Astrocyte of the spinal cord (primary cell): ENCODE measurements at places on chromosomes 5 and 9.

- DNase-seq: no peak
Measured at GRCh38 chr5:91225848-91226686, 157.1 kb downstream of the ARRDC3 start.

- DNase-seq: no peak
Measured at GRCh38 chr9:134732392-134733110, 90.9 kb downstream of the COL5A1 start.

GRCh38 chr9:130206579-130206978 lies 34.4 kb downstream of the NCS1 start:
- DNase-seq: no peak

DNA sequence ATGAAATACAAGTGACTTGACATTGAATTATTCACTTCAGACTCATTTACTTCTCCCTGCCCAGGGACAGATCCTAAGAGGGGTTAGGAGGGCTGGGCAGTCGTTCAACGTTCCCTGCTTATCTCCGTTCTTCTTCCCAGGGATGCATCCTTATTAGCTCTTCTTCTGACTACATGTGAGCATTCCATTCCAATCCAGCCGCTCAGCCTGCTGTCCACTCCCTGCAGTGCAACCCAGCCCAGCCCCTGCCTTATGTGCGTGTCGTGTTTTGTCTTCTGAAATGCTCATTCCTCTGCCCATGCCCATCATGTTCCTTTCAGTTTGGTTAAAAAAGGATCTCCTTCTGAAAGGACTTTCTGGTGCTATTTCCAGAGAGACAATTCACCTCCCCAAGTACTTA lies 64.7 kb upstream of the PALM2AKAP2 start:
- no peak for DNase-seq

DNA sequence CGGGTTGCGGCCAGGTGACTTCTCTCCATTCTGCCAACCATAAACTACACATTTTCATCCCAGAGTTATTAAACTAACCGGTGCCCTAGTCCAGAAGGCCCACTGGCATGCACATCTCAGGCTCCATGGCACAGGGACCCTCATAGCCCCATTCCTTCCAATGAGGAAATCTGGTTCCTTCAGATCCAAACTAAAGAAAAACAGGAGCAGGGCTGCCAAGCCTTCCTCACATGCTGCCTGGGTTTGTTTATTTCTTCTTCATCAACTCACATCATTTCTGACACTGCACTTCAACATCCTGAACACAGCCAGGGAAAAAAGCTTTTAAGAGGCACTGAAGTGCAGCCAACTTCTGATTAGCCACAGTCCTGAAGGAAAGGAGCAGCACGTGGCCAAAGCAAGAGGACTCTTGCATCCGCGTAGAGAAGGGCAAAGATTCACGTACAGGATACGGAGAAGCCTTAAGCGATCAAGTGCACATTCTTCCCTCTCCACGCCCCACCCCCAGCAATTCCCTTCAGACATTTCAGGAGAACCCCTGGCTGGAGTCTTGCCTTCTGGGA lies 22.5 kb downstream of the LHFPL2 start:
- DNase-seq: no peak

- no peak for DNase-seq
Measured at GRCh38 chr9:136031741-136032730, 63.1 kb downstream of the NACC2 start.

DNA sequence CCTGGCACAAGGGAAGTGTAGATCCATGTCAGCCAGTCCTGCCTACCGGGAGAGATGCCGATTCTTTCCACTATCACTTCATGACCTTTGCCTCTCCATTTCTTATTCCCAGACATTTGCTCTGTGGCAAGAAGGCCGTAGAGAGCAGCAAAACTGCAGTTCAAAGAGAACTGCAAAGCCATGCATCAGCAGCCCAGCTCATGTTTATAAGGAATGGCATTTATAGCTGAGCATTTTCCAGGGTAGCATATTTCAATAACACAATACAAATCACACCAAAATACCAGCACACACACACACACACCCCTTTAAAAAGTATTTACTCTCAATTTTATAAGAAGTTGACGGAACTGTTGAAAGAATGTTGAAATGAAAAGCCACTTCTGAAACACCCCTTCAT lies 126.7 kb upstream of the EGFLAM start:
- DNase-seq: no peak

DNA sequence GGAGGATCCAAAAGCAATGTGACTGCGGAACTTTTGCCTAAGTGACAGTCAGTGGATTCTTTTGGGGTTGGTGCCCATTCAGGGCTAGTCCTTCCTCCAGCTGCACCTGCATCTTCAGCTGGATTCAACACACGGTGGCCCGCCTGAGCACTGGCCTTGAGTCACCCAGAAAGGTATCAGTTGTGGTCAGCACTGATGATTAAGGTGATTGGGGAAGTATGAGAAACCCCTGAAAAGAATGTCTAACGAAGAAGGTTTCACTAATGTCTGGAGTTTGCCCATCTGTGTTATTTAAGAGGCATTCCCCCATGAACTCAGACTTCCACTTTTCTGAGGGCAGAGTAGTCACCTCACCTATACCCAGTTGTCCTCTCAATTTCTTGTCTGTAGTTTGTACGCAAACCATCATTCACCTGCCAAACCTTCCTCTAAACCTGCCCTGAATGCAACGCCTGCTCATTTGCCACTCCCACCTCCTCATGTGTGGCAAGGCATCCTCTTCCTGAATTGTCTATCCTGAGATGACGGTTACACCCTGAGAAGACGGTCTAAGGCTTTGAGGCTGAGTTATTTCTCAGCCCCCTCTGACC lies 27.2 kb downstream of the CSF2 start:
- DNase-seq: no peak

GRCh38 chr9:3922846-3923245 lies 377.0 kb downstream of the GLIS3 start:
- DNase-seq: no peak

DNA sequence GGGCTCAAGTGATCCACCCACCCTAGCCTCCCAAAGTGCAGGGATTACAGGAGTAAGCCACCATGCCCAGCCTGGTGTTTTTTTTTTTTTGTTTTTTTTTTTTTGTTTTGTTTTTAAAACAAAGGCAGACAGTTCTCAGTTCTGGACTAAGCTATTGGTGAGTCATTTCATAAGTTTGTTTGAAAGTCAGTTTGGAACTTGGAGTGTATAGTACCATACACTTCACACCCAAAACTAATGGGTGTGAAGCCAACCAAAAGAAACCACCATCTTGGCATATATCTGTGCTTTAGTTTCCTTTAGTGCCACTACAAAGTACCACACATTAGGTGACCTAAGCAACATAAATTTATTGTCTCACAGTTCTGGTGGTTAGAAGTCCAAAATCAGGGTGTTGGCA lies 13.4 kb downstream of the MAST4 start:
- DNase-seq: no peak

GRCh38 chr5:158591301-158591863 lies 508.3 kb downstream of the EBF1 start:
- DNase-seq: peak; percentile 34

DNA sequence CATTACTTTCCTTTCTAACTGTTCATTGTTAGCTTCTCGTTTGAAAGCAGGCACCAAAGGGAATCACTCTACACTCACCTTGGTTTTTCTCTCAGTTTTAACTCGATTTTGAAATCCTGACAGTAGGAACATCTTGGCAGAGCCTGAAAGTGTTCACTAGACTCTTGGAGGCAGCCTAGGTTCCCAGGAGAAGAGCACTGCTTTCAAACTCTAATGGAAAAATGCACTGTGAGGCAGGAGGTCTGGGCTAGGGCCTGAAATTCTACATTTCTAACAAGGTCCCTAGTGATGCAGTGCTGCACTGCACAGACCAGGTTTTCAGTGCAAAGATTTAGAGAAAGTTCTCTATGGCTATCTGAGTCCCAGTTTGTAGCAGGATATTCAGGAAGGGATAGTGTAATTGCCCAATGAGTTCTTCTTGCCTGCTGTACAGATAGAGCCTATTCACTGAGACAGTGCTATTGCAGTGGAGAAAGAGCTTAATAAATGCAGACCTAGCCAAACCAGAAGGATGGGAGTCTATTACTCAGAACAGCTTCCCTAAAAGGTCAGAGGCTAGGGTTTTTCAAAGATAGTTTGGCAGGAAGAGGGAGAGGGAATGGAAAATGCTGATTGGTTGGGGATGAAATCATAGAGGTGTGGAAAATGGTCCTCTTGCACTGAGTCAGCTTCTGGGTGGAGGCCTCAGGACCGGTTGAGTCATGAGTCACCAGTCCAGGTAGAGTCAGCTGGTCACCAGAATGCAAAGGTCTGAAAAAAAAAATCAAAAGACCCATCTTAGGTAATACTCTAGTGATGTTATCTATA lies 153.9 kb downstream of the GPBP1 start:
- no peak for DNase-seq

DNA sequence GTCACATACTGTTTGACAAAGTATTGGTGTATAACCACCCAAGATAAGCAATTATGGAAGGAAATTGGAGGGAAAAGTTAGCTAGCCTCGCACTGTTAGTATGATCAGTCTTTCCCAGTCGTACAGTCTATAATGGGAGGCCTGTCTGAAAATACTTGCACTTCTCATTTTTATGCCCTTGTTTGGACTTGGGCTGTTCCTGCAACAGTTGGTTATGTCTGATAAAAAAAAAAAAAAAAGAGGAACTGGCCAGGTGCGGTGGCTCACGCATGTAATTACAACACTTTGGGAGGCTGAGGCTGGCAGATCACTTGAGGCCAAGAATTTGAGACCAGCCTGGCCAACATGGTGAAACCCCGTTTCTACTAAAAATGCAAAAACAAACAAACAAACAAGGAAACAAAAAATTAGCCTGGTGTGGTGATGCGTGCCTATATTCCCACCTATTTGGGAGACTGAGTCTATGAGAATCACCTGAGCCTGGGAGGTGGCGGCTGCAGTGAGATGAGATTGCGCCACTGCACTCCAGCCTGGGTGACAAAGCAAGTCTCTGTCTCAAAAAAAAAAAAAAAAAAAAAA lies 58.3 kb upstream of the ANKRD33B start:
- no peak for DNase-seq

- peak; percentile 79 for DNase-seq
Measured at GRCh38 chr5:16886366-16886736, 49.7 kb downstream of the MYO10 start.

- DNase-seq: no peak
Measured at GRCh38 chr5:33072726-33073125, 361.6 kb downstream of the NPR3 start.

- peak; percentile 33 for DNase-seq
Measured at GRCh38 chr9:92746567-92747458, 17.8 kb downstream of the BICD2 start.

DNA sequence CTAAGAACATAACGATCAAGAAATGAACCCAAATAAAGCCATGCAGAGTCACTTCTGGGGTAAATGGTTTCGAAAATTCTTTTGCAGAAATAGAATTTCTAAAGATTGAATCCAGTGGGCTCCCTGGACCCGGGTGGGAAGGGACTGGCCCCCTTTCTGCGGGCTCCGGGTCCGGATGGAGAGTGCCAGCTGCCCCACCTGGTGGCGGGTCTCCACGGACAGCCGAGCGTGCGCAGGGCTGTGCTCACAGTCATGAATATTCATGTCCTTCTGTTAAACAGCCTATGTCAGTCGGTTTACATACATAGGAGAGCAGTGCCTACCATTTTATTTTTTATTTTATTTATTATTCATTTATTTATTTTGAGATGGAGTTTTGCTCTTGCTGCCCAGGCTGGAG lies 4.7 kb upstream of the PPP1R26 start:
- DNase-seq: no peak

DNA sequence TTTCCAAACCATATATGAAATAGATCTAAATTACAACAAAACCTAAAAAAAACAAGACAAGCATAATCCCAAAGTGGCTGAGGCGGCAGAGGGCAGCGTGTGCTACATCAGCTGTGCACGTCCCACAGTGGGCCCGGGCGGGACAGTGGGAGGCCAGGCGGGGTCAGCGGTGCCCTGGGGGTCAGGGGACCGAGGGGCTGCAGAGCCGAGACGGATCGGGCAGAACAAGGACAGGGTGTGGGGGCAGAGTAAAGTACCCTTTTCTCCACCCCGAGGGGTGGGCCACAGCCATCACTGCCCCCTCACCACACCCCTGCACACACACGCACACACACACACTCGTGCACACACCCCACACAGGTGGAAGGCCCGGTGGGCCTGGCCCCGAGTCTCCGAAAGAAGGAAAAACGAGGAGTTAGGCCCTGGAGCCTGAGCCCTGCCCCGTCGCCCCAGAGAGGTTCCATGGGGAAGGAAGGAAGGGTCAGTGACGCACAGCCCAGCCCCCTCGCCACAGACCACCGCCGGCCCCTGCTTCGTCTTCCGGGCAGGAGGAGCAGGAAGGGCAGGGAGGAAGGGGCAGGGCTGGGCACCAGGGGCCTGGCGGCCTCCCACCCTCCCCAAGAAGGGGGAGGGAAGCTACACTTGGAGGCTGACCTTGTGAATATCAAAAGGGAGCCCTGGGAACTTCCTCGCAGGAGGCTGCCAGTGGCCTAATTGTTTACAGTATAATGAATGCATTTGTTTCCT lies 49.6 kb upstream of the UBAC1 start:
- DNase-seq: no peak

GRCh38 chr5:122415030-122415800 lies 103.2 kb downstream of the SNCAIP start:
- DNase-seq: peak; percentile 72

DNA sequence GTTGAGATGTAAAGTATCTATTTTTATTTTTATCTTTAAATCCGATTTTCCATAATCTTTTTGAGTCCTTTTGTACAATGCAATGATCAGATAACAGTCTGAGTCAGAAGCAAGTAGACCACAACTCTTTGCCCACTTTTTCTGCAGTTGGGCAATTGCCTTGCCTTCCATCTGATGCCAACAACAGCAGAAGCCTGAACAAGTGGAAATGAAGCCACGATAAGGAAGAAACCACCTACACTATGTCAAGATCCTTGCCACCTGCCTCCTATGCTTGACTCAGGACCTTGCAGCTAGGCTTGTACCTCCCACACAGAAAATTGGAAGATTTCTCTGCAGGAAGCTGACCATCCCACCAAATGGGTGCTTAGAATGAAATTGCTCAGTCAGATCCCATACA lies 78.6 kb downstream of the ANXA1 start:
- DNase-seq: peak; percentile 13

DNA sequence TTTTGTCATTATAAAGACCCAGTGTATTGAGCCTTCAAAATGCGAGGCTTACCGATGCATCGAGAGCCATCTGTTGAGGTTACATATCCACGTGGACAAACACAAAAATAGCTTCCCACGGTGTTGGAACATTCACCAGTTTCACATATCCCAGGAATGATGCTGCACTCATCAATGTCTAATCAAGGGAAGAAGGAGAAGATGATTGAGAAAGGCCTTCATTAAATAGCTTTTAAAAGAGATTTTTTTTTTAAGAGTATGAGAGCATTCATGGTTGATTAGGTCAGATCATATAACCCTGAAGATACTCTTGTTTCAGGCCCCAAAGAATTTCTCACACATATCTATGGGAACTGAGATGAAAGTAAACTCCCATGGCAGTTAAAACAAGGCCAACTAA lies 129.4 kb downstream of the FBN2 start:
- no peak for DNase-seq

DNA sequence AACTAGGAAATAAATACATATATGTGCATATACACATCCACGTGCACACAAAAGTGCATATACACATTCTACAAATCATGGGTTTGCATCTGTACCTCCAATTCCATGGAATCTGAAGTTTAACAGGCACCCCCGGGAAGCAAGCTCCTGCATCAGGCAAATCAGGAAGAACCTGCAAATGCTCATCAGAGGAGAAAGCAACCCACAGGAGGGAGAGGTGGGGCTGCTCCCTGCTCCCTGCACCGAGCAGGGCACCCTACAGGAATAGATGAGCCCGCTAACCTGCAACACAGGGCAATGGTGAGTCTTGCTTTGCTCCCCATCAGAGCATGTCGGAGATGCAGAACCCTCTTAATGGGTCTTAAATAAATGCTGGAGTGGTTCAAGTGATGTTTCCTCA lies 151.3 kb downstream of the DAB2IP start:
- DNase-seq: no peak

- DNase-seq: no peak
Measured at GRCh38 chr5:133698646-133699526, 86.5 kb upstream of the FSTL4 start.
